ENCODE measurements at places on chromosomes 7 and 10.

- no peak for DNase-seq
Observed at GRCh38 chr7:151060416-151061212, 1.2 kb downstream of the SLC4A2 start.

- DNase-seq = no peak
Observed at GRCh38 chr7:28882869-28883470, 75.2 kb downstream of the TRIL start.

DNA sequence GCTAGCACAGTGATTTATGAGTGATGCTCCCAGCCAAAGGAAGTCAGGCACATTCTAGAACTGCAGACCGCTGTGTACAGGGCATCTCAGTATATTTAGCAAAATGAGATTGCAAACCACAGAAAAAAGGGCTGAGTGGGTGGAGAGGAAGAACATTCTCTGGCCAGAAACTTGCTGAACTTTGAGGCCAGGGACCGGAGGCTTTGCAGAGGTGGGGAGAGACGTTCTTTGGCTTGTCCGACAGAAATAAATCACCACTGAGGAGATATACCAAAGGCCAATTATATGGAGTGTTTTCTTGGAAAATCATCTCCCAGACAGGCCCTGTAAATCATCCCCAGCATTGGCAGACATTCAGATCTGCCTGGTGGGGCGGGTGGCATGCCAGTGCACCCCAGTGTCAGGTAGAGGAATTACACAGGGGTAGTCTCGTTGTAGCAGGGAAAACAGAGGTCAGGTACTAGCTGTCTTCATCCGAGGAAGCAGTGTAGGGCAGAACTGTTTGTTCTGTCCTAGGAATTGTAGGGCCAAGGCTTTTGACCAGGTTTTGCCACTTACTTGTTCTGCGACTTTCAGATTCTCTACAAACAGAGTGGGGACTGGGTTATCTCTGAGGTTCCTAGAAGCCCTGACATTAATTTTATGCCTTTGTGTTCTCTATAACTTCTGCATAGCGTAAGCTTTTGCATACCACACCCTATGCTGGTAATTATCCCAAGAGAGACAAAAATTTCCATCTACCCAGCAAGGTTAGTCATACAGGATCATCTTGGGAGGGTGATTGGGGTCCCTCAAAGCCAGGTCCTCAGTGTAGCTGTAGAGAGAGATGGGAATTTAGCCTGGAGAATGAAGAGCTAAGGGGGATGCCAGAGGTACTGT lies 655.6 kb downstream of the LRMDA start:
- DNase-seq = no peak

GRCh38 chr10:31771331-31771831 lies 157.2 kb downstream of the ARHGAP12 start:
- DNase-seq = no peak

- DNase-seq = no peak
Observed at GRCh38 chr10:17229016-17229716, 1.1 kb downstream of the VIM start.

- DNase-seq = no peak
Observed at GRCh38 chr10:94156453-94156852, 162.7 kb downstream of the PLCE1 start.

- DNase-seq = no peak
Observed at GRCh38 chr10:113945075-113945686, 90.7 kb downstream of the NHLRC2 start.

Measured in Panc1 (cell line).